ENCODE measurements at places on chromosomes 5 and 9.

DNA sequence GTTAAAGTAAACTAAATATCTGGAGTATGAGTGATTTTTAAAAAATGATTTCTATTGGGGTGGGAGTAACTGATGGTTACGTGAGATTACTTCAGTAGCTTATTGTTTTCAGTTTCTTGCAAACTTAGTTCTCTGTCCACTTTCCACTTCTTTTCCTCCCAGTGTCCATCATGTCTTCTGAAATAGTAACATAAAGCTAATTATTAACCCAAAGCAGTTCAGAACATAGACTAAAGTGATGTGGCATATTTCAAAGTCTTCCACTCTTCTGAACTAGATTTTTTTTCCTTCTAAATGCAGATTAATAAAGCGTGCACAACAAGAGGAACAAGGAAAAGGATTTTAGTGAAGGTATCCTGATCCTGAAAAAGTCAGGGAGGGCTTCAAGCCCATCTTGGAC lies 114.1 kb downstream of the MAN2A1 start:
- no peak for DNase-seq

- no peak for DNase-seq
Observed at GRCh38 chr9:96398582-96399324, 15.2 kb upstream of the SLC35D2 start.

- DNase-seq = no peak
Observed at GRCh38 chr5:158423623-158424200, 564.8 kb upstream of the CLINT1 start.

DNA sequence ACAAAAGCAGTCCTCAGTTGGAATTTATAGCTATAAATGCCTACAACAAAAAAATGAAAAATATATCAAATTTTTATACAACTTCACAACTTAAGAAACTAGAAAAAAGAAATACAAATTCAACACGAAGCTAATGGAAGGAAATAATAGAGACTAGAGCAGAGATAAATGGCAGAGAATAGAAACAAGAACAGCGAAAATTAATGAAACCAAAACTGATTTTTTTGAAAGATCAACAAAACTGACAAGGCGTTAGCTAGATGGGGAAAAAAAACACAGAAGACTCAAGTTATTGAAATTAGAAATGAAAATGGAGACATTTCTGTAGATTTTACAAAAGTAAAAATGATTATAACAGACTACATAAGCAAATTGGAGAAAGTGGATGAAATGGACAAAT lies 20.6 kb downstream of the TPD52L3 start:
- no peak for DNase-seq

- no peak for DNase-seq
Observed at GRCh38 chr5:68099327-68099726, 116.2 kb upstream of the PIK3R1 start.

Data from activated T-cell treated with anti-CD3 and anti-CD28 coated beads, Interleukin-2, amount 50 U/mL, for 1 hour (primary cell).